ENCODE measurements at places on chromosomes 5 and 9.

DNA sequence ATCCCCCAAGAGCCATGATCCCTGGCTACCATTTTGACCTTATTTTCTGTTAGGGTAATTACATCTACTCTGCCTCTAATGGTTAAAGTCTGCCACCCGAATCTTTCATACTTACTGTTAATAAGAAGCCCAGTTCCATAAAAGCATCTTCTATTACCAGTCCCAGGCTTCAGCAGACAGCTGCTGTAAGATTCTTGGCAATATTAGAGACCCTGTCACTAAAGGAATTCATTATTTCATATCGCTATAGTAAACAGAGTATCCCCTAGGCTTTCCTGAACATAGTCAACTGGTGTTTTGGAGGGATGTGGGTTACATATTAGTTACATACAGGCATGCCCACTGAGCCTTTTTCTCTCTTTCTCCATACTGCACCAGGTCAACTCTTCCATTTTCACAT is 608.7 kb upstream of the SEMA6A start:
- no peak for DNase-seq

GRCh38 chr9:76371901-76372300 is 22.3 kb downstream of the RFK start:
- DNase-seq = no peak

DNA sequence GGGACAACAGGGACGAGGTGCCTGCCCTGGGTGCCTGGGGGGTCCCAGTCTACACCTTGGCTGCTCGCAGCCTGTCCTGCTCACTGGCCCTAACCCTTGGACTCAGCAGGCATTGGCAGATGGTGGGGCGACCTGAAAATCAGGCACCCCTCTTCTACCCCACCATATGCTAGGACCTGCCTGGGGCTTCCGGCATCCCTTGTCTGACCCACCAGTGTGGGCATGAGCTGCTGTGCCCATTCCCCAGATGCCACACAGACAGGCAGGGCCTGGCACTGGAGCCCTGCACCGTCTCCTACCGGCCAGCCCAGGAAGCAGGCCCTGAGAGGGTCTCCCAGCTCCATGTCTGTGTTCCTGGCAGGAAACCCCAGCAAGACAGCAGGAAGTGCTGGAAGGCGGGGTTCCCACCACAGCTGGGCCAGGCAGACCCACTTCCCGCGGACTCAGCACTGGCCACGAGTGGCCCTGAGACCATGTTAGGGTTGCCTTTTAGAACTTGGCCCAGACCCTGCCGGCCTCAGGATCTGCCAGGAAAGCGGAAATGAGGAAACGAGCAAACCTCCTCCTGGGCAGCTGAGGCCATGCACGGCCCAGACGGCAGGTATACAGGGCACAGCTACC is 3.1 kb downstream of the NINJ1 start:
- DNase-seq = no peak

GRCh38 chr5:39249564-39250274 is 30.4 kb upstream of the FYB1 start:
- no peak for DNase-seq

DNA sequence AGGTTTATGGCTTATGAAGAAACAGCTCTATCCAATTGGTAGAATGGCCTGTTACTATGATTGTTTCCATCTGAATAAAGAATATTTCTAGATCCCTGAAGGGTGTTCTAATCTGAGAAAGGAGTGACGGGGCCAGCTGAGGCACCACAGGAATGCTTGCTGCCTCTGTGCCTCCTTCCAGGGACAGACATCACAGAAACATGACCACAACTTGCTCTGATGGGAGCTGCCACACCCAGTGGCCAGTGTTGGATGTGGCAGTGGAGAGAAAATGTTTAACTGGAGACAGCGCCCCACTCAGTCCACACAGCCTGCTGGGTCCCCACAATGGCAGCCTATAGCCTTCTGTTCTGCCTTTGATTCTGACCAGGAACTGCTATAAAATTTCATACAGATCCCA is 38.6 kb upstream of the TESK1 start:
- no peak for DNase-seq

DNA sequence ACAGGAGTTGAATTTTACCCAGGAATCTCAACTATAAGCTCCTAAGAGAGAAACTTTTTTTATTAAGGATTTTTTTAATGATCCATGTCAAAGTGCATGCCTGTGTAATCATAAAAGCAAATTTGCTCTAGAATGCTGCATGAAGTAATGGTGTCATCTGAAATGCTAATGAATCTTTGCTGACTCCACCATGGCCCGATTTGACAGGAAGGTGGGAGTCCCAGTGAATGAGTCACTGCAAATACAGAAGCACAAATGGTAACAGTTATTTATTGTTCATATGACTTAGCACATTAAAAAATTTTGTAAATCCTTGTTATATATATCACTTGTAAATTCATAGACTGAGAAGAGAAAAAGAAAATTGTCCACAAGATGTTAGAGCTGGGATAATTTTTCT is 341.3 kb downstream of the RASEF start:
- no peak for DNase-seq

GRCh38 chr9:120482424-120483186 is 97.4 kb downstream of the CDK5RAP2 start:
- no peak for DNase-seq

DNA sequence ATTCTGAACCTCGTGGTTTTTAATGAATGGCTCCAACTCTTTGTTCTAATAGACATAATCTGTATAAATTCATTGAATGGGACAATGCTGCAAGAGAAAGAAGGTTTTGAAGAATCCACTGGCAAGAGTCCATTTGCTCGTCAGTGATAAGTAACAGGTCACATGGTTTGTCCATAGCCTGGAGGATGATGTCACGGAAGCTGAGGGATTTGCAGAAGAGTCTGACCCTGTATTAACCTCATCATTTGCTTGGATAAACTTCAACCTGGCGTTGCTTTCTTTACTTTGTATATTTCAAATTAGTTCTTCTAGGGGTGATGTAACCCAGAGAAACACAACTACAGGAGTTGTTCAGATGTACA is 197.4 kb downstream of the GAS1 start:
- DNase-seq = no peak

DNA sequence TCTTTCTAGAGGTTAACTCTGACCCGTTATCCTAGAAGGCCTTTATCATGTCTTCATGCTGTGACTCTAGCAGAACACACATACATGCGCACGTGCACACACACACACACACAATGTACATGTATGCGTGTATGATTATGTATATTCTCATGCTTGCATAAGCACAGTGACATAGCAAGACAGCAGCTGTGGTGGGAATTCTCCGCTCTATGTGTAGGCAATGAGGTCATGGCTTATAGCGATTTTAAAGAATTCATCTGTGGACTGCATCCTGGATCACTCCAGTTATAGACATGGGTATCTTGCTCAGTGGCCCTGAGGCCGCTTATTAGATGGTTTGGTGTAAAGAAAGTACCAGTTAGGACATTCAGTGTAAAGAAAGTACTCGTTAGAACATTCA is 106.2 kb downstream of the FBXL7 start:
- no peak for DNase-seq

GRCh38 chr5:36881807-36882206 is 5.2 kb downstream of the NIPBL start:
- no peak for DNase-seq

DNA sequence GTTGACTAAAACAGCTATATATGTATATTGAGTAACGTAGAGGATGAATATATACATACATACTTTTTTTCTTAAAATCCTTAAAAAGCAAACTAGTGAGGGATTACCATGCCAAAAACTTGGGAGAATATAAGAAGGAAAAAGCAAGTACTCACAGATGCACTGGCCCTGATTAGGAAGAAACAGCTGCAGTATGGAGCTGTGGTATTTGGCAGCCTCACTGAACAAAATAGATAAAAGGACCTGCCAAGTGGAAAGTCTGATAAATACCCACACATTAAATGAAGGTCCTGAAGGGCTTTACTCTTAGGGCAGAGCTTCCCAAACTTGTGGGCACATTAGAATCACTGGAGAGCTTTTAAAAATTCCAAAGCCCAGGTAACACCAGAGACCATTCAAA is 80.6 kb downstream of the FEM1C start:
- DNase-seq = no peak
